ENCODE measurements at places on chromosomes 3 and 15.

- DNase-seq, result no peak
Observed at GRCh38 chr15:93268066-93268465, 179.1 kb upstream of the RGMA start.

- DNase-seq, result no peak
Observed at GRCh38 chr3:48982016-48982415, 8.0 kb upstream of the P4HTM start.

DNA sequence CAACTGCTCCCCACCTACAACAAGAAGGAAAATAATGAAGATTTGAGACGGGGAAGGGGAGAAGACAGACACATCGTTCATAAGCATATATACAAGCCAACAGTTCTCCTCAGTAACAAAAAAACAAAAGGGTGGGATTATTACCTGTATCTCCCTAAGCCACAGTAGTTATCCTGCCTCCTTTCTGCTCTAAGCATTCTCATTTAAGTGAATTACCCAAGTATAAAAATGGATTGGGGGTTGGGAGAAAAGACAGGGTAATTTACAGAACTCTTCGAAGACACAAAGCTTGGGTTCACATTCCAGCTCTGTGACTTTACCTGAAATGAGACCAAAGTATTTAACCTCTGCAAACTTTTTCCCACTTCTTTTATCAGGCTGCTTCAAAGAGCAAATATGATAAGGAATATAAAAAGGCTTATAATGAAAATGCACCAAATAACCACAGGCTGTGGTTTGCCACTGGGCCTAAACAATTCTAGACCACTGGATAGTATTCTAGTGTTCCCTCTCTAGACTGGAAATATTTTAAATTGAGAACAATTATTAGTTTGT is 64.4 kb downstream of the UACA start:
- no peak for DNase-seq

- DNase-seq, result no peak
Observed at GRCh38 chr3:76015496-76015895, 230.1 kb upstream of the ZNF717 start.

DNA sequence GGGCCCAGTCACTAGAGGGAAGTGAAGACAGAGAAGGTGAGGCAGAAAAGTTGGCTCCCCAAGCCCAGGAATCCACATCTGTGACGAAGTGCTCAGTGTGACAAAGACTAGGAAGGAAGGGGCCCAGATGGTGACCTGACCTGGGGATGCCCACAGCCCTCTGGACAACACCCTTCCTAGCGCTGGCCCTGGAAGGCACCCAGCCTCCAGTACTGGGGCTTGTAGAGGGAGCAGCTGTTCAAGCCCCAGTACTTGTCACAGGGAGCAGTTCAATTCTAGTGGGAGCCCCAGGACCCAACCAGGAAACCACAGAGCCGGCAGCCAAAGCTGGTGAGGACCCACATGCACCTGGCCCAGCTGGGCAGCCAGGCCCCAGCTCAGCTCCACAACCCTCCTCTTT is 190.8 kb downstream of the XXYLT1 start:
- DNase-seq, result no peak

GRCh38 chr3:52063026-52063723 is 6.8 kb upstream of the DUSP7 start:
- DNase-seq, result no peak

- DNase-seq, result no peak
Observed at GRCh38 chr3:97712919-97713318, 51.6 kb upstream of the ARL6 start.

- DNase-seq, result no peak
Observed at GRCh38 chr3:47601281-47601680, 22.6 kb upstream of the CSPG5 start.

DNA sequence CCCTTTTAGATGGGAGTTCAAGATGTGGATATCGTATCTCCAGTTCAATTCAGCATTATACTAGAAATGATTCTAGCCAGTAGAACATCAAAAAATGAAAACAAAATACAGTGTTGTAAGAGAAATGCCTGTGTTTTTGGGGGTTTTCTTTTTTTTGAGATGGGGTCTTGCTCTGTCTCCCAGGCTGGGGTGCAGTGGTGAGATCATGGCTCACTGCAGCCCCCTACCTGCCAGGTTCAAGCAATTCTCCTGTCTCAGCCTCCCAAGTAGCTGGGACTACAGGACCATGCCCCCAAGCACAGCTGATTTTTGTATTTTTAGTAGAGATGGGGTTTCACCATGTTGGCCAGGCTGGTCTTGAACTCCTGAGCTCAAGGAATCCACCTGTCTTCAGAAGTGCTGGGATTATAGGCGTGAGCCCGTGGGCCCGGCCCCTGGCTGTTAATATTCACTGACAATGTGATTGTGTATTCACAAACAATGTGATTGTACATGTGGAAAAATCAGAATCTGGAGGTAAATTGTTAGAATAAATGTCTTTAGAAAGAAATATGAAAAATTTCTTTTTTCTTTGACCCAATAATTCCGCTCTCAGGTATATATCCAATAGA is 59.0 kb downstream of the ARIH1 start:
- DNase-seq, result no peak

- no peak for DNase-seq
Observed at GRCh38 chr15:92468991-92469390, 75.3 kb downstream of the ST8SIA2 start.

- DNase-seq, result no peak
Observed at GRCh38 chr3:13135811-13136321, 62.6 kb upstream of the IQSEC1 start.

GRCh38 chr3:42980209-42980608 is 1.1 kb downstream of the GASK1A start:
- DNase-seq, result no peak

- DNase-seq, result no peak
Observed at GRCh38 chr3:9214599-9214998, 34.8 kb downstream of the SRGAP3 start.

DNA sequence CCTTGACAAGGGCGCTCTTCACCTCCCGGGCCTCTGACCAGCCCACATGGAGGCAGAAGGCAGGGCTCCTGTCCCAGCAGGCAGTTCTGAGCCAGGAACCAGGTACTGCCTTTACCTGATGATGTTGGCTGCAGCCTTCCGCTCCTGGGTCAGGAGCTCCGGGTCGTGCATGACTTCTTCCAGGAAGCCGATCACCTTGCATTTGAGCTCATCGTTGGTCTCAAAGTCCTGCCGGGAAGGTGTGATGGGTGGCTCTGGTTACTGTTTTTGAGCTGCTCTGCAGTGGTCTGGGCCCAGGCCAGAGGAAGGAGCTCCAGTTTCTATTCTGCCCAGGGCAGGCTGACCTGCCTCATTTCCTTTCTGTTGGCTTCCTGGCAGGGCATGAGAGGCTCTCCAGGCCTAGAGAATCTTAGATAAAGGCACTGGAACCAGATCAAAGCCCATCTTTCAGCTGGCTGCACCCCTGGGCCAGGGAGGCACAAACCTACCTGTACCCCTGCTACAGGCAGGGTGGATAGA is 53.2 kb upstream of the CTSH start:
- no peak for DNase-seq

DNA sequence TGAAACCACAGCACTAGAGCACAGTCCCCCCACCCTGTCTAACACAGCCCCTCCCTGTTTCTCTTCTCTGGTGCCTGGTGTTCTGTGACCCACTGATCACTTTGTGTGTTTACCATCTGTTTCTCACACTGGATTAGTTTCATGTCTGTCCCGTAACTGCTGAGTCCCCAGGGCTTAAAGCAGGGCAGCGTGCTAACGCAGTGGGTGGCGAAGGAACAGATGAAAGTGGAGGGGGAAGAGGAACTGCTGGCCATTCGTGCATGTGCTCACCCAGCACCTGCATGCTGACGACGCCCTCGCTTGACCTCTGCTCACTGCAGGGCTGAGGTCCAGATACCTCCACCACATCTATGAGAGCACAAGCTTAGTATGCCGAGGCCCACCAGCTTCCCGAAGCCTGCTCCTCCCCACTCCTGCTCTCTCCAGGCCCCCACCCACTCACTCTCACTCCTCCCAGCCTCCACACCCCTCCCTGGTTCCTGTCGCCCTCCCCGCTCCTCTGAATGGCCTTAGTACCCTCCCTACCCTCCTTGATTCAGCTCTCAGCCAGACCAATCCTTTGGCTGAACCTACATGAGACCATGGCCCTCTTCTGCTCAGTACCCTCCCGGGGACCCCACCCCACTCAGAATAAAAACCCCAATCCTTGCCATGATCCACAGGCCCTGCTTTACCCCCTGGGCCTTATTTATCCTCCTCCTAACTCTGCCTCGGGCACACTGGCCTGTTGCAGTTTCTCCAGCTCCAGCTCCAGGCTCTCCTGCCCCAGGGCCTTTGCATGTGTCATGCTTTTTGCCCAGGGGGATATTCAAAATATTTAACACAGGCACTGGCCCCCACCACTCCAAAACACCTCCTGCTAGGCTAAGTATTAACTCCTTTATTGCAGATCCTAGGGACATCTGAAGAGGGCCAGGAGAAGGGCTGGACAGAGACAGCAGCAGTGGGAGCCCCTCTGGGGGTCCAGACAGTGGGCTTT is 15.1 kb upstream of the IQSEC1 start:
- no peak for DNase-seq

GRCh38 chr3:177606891-177607290 is 409.6 kb upstream of the TBL1XR1 start:
- DNase-seq, result no peak

- no peak for DNase-seq
Observed at GRCh38 chr3:31880020-31880419, 101.0 kb downstream of the OSBPL10 start.

DNA sequence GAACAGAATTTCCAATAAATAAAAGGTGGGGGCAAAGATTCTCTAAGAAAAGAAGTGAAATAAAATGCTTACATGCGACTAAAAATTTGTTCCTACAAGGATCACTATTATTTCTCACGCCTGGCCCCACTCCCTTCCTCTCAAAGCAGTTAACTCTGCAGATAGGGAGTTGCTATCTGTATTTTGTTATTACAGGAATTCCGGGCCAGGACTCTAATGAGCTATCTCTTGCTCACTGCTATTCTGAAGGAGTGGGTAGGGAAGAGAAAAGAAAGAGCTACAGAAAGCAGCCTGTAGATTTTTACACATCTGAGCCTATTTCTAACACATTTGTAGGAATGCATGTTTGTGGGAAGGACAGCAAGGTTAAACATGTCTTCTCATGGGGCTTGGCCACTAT is 140.4 kb downstream of the PCCB start:
- no peak for DNase-seq

GRCh38 chr15:78054518-78054917 is 23.0 kb downstream of the TBC1D2B start:
- no peak for DNase-seq

DNA sequence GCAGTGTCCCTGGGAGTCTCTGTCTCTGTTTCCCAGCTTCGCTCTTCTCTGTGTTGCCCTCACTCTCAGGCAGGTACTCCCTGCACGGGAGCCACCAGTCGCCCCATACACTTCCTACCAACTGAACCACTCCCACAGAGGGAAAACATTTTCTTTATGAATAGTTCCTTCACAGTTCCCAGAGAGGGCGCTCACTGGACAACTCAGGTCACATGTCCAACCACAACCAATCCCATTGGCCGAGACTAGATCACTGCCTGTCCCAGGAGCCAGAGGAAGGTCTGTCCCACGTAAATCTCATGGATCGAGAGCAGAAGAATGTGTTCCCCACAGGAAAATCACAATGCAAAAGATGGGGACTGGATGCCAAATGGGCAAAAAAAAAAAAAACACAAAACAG is 26.1 kb downstream of the GRK7 start:
- DNase-seq, result no peak

DNA sequence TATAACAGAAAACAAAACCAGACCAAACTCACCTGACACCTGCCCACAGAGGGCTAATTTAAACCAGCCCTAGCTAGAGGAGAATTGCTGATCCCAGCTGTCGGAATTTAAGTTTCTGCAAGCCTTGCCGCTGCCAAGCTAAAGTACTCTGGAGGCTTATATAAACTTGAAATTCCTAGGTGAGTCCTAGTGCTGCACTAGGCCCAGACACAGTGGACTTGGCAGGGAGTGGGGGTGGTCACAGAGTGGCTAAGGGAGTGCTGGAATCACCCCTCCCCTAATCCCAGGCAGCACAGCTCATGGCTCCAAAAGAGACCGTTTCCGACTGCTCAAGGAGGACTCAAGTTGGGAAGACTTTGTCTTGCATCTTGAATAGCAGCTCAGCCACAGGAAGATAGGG is 17.6 kb downstream of the TMCO5A start:
- no peak for DNase-seq

DNA sequence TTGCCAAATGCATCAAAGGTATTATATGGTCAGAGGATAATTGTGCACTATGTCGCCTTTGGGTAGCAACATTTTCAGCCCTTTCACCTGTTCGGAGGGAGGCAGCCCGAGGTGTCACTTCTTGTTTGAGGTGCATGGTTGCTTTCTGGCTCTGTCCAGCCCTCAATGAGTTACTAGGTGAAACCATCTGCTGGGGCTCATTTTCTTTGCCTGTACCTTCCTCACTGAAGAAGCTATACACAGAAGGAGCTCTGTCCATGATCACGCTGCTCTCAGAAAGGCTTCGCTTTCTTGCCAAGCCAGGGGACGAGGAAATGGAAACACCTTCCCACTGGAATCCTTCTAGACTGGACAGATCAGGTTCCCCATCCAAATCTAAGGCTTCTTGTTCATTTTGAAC is 42.7 kb downstream of the ZNF106 start:
- no peak for DNase-seq

- no peak for DNase-seq
Observed at GRCh38 chr3:78697426-78697825, 1070.4 kb downstream of the ROBO1 start.

DNA sequence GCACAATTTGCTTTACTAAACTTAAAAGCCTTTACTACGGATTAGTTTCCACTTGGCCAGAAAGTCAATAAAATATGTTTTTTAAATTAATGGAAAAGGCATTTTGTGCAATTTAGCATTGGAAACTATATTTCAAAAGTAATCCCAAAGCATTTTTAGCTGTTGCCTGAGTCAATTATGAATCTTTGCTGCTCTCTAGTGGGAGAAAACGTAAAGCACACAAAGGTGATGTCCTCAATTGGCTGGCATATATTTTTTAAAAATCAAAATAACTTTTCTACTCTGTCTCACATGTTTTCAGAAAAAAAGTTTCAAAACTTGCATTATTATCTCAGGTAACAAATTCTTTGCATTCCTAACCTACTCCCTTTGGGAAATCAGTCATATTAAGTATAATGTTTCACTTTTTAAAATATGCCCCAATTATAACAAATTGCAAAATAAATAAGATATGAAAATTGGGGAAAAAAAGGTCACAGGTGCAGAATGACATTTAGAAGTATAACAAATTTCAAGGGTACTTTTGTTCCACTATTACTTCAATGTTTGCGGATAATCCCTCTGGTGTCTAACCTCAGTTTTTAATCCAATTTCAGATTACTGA is 47.2 kb upstream of the TEX55 start:
- no peak for DNase-seq

All from right hindlimb (tissue), 1 donor.